ENCODE measurements at places on chromosomes 5 and 9.

DNA sequence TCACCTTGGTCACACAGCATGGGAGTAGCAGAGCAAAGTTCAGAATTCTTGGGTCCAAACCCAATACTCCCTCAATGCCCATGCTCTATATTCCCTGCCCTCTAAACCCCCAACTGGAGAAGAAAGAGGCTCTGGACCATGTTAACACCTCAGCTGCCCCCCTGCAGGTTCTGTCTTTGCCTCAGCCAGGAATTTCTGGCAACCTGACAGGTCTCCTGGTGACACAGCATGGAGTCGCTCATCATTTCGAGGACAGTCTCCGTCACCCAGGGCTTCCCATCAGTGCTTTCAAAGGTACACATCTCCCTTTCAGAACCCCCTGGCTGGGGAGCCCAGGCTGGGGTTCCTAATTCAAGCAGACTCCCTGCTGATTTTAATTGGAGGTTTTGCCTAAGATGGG is 189.5 kb downstream of the BRINP1 start:
- peak; percentile 70 for DNase-seq
- no peak overlapping the region for H3K27ac ChIP-seq
- peaks cover 6% of the 10 kb centered on the region for H3K4me1 ChIP-seq
- no peaks in the 10 kb centered on the region for H3K27me3 ChIP-seq
- no peaks in the 10 kb centered on the region for H3K36me3 ChIP-seq

DNA sequence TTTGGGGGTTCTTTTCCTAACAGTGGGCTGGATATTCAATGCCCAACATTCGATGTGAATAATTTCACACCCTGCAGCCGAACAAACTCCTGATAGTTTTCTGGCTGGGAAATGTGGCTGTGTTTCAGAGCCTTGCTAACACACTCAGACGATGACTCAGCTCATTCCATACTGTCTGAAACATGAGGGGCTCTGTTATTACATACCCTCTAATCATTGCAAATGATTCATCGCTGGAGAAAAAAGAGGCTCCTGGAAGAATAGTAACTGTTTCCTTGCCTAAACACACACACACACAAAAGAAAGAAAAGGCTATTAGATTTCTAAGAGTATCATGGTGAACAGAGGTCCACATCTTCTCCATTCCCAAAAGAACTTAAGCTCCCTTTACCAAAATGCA is 75.8 kb downstream of the OXCT1 start:
- H3K27ac ChIP-seq = no peak overlapping the region
- peaks cover 2% of the 10 kb centered on the region for H3K4me1 ChIP-seq
- H3K27me3 ChIP-seq = no peaks in the 10 kb centered on the region
- H3K4me3 ChIP-seq = no peak overlapping the region

DNA sequence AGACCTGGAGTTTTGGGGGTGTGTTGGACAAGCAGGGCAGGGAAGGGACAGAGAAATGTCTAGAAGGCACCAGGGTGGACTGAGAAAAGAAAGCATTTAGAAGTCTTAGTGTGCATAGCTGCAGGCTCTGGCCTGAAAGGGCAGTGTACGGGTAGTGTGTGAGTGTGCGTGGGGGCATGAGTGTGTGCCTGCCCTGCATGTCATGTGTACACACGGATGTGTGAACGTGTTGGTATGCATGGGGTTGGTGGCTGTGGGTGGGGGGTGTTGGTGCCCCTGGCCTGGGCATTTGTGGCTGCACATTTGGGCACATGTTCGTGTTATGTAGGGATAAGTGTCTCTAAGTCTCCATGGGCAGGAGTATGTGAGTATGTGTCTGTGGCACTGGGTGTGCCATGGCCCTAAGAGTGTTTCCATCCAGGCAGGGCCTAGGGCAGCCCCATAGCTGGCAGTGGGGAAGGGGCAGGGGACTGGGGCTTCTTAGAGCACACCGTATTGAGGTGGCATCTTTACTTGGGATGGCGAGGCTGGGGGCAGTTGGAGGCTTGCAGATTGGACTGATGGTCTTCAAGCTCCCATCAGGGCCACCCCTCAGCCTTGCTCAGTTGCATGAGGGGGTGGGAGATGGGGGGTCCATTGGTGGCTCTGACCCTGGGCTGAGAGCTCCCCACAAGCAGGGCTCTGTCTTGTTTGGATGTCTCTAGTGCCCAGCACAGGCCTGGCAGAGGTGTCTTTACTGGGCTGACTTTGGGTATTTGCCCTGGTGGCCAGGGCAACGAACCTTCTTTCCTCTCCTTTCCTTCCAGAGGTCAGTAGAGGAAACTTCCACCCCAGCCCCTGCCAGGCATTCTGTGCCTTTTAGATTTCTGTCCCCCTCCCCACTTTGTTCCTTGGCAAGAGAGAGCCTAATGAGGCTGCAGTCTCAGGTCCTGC is 15.0 kb downstream of the PSD2 start:
- no peaks in the 10 kb centered on the region for H3K36me3 ChIP-seq
- no peak overlapping the region for H3K27ac ChIP-seq
- no peaks in the 10 kb centered on the region for H3K27me3 ChIP-seq
- no peaks in the 10 kb centered on the region for H3K4me1 ChIP-seq
- no peak overlapping the region for H3K4me3 ChIP-seq
- no peak for DNase-seq

GRCh38 chr5:138829341-138829740 is 45.8 kb downstream of the LRRTM2 start:
- H3K36me3 ChIP-seq = peaks cover 2% of the 10 kb centered on the region
- no peak for DNase-seq
- no peaks in the 10 kb centered on the region for H3K27me3 ChIP-seq
- H3K27ac ChIP-seq = no peak overlapping the region
- H3K4me1 ChIP-seq = no peaks in the 10 kb centered on the region
- H3K4me3 ChIP-seq = no peak overlapping the region

GRCh38 chr9:2717385-2717784 is at the start of gene KCNV2:
Gene KCNV2 (plus strand): TSS chr9:2717510. CDS start chr9:2717740, 230 bp downstream.
- no peak for DNase-seq
- no peak within 1 kb of the TSS for H3K4me3 ChIP-seq
- H3K27ac ChIP-seq = no peak within 1 kb of the TSS
- H3K4me1 ChIP-seq = no peaks in the 10 kb centered on the region

- no peak overlapping the region for H3K27ac ChIP-seq
- no peak overlapping the region for H3K4me3 ChIP-seq
- H3K4me1 ChIP-seq = no peaks in the 10 kb centered on the region
- H3K27me3 ChIP-seq = no peaks in the 10 kb centered on the region
- H3K36me3 ChIP-seq = no peaks in the 10 kb centered on the region
These were observed 1097.8 kb upstream of the CDH18 start for GRCh38 chr5:21085791-21086190.

DNA sequence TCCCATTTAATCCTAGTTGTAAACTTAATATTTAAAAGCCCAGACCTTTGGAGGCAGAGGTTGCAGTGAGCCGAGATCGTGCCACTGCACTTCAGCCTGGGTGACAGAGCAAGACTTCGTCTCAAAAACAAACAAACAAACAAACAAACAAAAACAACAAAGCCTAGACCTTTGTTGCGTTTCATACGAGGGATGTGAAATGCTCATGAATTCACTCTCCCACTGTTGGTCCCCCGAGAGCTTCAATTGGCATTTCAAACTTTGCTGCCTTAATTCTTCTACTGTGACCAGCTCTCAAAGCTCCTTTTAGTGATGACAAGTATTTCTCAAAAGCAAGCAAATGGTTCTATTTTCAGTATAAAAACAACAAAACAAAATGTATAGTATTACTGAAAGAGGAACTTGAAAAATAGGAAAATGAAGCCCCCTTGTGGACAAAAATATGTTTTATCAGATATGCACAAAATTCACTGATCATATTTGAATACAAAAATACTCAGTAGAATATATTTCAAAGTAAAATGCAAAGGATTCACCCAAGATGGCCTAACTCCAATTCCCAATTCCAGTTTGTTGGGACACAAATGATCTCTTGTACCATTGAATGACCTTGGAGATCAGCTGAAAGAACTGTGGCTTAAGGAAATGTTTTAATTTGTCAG is 140.4 kb downstream of the ESM1 start:
- H3K36me3 ChIP-seq = no peaks in the 10 kb centered on the region
- peaks cover 6% of the 10 kb centered on the region for H3K4me1 ChIP-seq
- DNase-seq = peak; percentile 34
- H3K27ac ChIP-seq = no peak overlapping the region

GRCh38 chr9:19154135-19154612 is 26.9 kb upstream of the PLIN2 start:
- H3K4me3 ChIP-seq = no peak overlapping the region
- no peaks in the 10 kb centered on the region for H3K36me3 ChIP-seq
- no peaks in the 10 kb centered on the region for H3K4me1 ChIP-seq

DNA sequence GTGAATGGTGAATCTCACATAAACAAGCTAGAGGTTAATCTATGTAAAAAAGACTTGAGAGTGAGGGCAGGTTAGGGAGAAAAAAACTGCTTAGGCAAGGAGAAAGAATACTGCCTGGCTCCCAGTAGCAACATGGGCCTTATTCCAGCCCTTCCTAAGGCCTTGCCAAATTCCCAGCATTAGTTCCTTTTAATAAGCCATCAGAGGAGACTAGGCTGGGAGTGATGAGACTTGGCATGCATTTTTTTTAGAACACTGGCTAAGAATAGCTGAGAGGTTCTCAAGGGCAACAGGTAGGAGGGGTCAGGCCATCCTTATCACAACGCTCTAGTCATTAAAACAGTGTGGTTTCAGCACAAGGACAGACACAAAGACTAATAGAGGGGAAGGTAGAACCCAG is 20.9 kb upstream of the ZBTB43 start:
- H3K4me1 ChIP-seq = no peaks in the 10 kb centered on the region
- H3K4me3 ChIP-seq = no peak overlapping the region
- H3K27ac ChIP-seq = no peak overlapping the region
- no peaks in the 10 kb centered on the region for H3K36me3 ChIP-seq
- no peak for DNase-seq

DNA sequence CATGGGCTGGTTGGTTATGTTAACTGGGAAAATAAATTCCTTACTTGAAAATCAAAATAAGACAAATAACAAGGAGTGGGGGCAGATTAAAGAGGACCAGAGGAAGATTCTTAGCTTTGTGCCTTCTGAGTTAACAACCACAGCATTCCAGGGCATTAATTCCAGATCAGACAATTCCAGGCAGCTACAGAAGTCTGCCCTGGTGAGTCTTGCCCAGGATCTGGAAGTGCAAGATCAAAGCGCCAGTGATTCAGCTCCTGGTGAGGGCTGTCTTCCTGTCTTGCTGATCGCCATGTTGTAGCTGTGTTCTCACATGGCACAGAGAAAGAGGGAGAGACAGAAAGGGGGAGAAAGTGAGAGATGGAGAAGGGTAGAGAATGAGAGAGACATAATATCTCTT is 65.6 kb downstream of the ANXA2R start:
- no peaks in the 10 kb centered on the region for H3K27me3 ChIP-seq
- H3K4me3 ChIP-seq = no peak overlapping the region
- DNase-seq = no peak
- no peak overlapping the region for H3K27ac ChIP-seq
- no peaks in the 10 kb centered on the region for H3K4me1 ChIP-seq

GRCh38 chr5:41213340-41213739 is at the start of gene C6:
Gene C6 (minus strand): TSS chr5:41213532. CDS start chr5:41203230, 10,302 bp downstream.
- no peak within 1 kb of the TSS for H3K27ac ChIP-seq
- H3K36me3 ChIP-seq = no peaks in the 10 kb centered on the region
- H3K4me1 ChIP-seq = no peaks in the 10 kb centered on the region

DNA sequence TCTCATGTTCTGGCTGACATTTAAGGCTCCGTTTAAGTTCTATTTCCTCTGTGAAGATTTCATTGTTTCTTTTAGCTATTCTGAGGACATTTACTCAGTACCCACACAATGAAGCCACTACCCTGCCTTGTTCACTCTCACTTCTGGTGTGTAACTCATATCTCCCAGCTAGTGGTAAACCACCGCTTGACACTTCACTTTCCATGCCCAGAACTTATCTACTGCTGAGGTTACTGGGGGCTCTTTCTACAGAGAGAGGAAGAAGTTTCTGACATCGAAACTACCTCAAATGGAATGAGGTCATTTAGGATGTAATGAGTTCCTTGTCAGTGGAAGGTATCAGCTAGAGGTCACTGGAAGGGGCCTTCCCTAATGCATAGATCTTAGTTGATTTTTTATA is 501.5 kb downstream of the DMAC1 start:
- no peaks in the 10 kb centered on the region for H3K36me3 ChIP-seq
- no peak overlapping the region for H3K27ac ChIP-seq
- no peak for DNase-seq
- H3K27me3 ChIP-seq = no peaks in the 10 kb centered on the region

DNA sequence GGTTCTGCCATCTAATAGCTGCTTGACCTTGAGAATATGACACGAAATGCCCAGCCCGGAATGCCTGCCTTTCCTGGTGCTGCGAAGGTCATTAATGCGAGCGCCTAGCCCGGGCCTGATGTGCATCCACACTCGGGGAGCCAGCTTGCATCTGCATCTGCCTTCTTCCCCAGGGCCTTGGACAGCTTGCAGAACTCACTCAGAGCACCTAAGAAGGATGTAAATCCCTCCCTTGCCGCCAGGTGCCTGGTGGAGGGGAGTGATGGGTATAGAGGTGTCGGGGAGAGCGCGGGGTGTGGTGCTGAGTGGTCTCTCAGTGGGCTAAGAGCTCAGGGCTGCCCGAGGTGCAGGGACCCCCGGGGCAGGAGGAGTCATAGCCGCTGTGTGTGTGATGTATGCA is 127.2 kb downstream of the MRPL36 start:
- peaks cover 9% of the 10 kb centered on the region for H3K27me3 ChIP-seq
- H3K27ac ChIP-seq = no peak overlapping the region
- DNase-seq = peak; percentile 59
- H3K4me3 ChIP-seq = no peak overlapping the region
- H3K4me1 ChIP-seq = no peaks in the 10 kb centered on the region

GRCh38 chr5:156918311-156918845 is 44.6 kb downstream of the TIMD4 start:
- H3K36me3 ChIP-seq = no peaks in the 10 kb centered on the region
- H3K4me3 ChIP-seq = no peak overlapping the region
- H3K4me1 ChIP-seq = peaks cover 9% of the 10 kb centered on the region
- no peak overlapping the region for H3K27ac ChIP-seq
- no peaks in the 10 kb centered on the region for H3K27me3 ChIP-seq

DNA sequence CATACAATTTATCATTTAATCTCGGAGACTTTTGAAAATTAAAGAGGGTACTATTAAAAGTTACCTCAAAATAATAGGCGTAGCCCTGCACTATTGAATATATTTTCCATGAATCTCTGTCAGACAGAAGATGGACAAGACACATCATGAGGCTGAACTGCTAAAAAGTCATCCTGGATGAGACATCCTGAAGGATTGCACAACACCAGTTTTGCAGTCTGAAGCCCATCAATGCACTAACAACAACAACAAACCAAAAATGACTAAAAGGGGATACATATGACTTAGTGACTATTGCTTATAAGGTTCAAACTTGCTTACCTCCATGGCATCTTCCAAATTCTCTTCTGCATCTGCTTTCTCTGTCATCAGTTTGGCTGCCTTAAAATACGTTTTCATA is 15.7 kb downstream of the LMBRD2 start:
- no peak for DNase-seq
- no peak overlapping the region for H3K4me3 ChIP-seq
- H3K36me3 ChIP-seq = no peaks in the 10 kb centered on the region
- no peak overlapping the region for H3K27ac ChIP-seq
- H3K4me1 ChIP-seq = no peaks in the 10 kb centered on the region

GRCh38 chr5:78602400-78602799 is 46.2 kb downstream of the LHFPL2 start:
- H3K36me3 ChIP-seq = no peaks in the 10 kb centered on the region
- no peak overlapping the region for H3K27ac ChIP-seq
- H3K4me3 ChIP-seq = no peak overlapping the region
- no peak for DNase-seq
- no peaks in the 10 kb centered on the region for H3K27me3 ChIP-seq
